Testis (tissue), 5 donors: ENCODE measurements at places on chromosomes 4 and X. TPM values are rescaled to one million over a fixed set of nuclear protein-coding genes. Genes with fewer than 3 reads are reported as not detected.

IL13RA2 gene
- total RNA-seq: 15.5 TPM

CFI gene
- 4.3 TPM for total RNA-seq

DNA sequence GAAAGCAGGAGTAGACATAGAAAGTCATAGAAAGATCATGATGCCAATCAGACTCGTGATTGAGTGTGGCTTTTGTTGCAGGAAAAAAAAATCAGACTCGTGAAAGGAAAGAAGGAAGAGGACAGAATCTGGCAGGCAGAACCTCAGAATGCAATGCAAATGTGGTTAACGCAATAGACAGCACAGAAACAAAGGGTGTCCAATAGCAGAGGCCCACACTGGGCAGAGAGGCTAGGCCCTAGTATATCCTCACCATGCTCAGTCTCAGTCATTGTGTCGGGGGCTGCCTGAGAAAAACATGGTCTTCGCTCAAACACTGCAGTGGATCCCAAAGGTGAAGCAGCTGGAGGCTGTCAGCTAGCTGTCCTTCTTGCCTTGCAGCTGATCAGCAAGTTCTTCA is 102.8 kb upstream of the MAOA start:
- no peak for DNase-seq

GRCh38 chrX:53362449-53362848 is 60.0 kb downstream of the SMC1A start:
- DNase-seq: no peak
